ENCODE measurements at places on chromosomes 3 and 15. TPM values are rescaled to one million over a fixed set of nuclear protein-coding genes. Genes with fewer than 3 reads are reported as not detected.

ITIH1 gene
- total RNA-seq = not detected

PP2D1 gene
- not detected for total RNA-seq

MST1 gene
- 9.4 TPM for total RNA-seq

MAP3K13 gene
- total RNA-seq = 18.0 TPM

FETUB gene
- total RNA-seq = not detected

NR1I2 gene
- total RNA-seq = not detected

C15orf62 gene
- 0.33 TPM for total RNA-seq

KLHL6 gene
- not detected for total RNA-seq

LARP6 gene
- total RNA-seq = 20.8 TPM

LRRC3B gene
- not detected for total RNA-seq

CERS3 gene
- total RNA-seq = under 0.01 TPM

ACOX2 gene
- 3.9 TPM for total RNA-seq

EEF1AKMT4 gene
- total RNA-seq = 10.4 TPM

SLC22A14 gene
- total RNA-seq = 1.6 TPM

TMEM212 gene
- total RNA-seq = not detected

KCNMB2 gene
- total RNA-seq = not detected

CLDN11 gene
- 2.4 TPM for total RNA-seq

ZDHHC23 gene
- total RNA-seq = 3.5 TPM

IL5RA gene
- total RNA-seq = not detected

SLC4A7 gene
- total RNA-seq = 18.1 TPM

PLA2G4F gene
- 0.79 TPM for total RNA-seq

OR4F15 gene
- total RNA-seq = not detected

SEMA6D gene
- total RNA-seq = 37.7 TPM

TRIM42 gene
- total RNA-seq = not detected

HTR3E gene
- total RNA-seq = not detected

DLEC1 gene
- total RNA-seq = 0.39 TPM

HMG20A gene
- 22.7 TPM for total RNA-seq
